Activated T-cell treated with anti-CD3 and anti-CD28 coated beads for 4 hours (primary cell): ENCODE measurements at places on chromosomes 16 and 17.

GRCh38 chr16:49854188-49854795, 1.6 kb downstream of the ZNF423 start:
- no peak for DNase-seq

DNA sequence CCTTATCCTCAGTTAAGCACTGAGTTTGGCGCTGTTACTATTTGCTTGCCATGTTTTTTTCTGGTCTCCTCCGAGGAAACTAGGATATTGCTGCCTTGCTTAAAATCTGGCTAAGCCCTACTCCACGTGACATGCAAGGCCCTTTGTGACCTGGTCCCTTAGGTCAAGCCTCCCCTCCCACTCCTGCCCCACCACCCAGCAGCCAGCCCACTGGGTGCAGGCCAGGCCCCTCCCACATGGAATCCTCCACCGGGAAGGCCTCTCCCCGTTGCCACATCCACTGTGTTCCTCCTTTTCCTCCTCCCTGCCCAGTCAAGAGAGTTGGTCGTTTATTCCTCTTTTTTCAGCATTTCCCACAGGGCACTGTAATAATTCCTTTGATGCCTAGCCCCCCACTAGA, 16.2 kb downstream of the PSMD3 start:
- DNase-seq, result no peak

DNA sequence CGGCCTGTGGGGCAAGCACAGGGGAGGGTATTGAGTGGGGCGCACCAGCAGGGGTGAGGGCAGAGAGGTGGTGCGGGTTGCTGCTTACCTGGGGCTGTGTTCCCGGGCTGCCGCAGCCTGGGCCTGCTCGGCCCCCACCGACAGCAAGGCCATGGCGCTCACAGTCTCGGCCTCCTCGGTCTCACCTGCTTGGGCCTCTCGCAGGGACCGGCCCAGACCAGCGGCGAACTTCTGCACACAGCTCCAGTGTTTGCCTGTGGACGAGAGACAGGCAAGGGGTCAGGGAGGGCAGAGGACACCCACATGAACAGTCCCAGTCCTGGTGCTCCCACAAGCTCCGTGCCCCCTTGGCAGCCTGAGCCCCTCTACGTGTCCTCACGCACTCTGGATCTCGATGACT, 7.9 kb downstream of the G6PC3 start:
- DNase-seq, result no peak

DNA sequence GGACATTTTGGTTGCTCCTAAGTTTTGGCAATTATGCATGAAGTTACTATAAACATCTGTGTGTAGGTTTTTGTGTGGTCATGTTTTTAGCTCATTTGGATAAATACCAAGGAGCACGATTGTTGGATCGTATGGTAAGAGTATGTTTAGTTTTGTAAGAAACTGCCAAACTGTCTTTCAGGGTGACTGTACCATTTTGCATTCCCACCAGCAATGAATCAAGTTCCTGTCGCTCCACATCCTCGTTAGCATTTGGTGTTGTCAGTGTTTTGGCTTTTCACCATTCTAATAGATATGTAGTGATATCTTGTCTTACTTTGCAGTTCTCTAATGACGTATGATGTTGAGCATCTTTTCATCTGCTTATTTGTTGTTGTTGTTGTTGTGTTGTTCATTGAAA, 20.2 kb downstream of the TENT4B start:
- DNase-seq, result no peak

DNA sequence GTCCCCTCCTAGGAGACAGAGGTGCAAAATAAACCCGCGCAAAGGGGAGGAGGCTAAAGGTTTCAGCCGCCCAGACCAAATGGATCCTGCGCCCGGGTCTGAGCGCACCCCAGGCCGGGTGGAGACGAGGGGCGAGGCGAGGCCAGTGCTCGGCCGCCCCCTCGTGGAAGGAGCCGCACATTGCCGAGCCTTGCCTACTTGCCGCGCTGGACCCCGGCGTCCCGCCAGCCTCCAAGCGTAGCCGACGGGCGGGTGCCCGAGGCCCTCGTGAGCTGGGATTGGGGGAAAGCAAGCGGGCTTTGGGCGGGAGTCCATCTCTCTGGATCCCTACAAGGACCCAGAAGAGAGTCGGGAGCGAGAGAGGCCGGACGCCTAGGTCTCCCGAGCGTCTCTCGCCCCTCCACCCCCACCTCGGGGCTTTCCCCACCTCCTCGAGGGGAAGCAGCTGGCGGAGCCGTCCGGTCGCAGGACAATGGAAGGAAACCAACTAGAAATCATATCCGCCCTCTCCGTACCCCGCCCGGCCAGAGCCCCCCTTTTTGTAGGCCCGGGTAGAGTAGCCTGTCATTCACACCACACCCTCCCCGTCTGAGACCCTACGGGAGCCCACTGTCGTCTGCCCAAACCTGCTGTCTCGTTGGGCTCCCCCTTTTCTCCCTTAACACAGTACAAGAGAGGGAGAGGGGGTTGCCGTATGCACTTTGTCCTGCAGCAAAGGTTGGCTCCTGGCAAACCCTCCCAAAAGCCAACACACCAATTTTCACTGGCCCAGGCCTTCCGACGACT, 664 bp upstream of the BCL6B start:
- DNase-seq, result peak; percentile 70

DNA sequence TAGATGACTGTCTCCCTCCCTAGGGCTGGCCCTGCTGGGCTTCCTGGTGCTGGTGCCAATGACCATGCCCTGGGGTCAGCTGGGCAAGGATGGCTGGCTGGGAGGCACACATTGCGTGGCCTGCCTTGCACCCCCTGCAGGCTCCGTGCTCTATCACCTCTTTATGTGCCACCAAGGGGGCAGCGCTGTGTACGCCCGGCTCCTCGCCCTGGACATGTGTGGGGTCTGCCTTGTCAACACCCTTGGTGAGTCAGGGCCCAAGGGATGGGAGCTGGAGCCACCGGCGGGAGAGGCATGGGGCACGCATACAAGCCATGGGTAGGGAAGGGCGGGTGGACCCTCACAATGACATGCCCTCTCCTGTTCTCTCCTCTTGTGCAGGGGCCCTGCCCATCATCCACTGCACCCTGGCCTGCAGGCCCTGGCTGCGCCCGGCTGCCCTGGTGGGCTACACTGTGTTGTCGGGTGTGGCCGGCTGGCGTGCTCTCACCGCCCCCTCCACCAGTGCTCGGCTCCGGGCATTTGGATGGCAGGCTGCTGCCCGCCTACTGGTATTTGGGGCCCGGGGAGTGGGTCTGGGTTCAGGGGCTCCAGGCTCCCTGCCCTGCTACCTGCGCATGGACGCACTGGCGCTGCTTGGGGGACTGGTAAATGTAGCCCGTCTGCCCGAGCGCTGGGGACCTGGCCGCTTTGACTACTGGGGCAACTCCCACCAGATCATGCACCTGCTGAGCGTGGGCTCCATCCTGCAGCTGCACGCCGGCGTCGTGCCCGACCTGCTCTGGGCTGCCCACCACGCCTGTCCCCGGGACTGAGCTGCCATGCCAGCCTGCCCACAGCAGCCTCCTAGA, 2.2 kb downstream of the PAQR4 start:
- no peak for DNase-seq

- no peak for DNase-seq
Measured at GRCh38 chr17:43482103-43483012, 1.4 kb upstream of the DHX8 start.

DNA sequence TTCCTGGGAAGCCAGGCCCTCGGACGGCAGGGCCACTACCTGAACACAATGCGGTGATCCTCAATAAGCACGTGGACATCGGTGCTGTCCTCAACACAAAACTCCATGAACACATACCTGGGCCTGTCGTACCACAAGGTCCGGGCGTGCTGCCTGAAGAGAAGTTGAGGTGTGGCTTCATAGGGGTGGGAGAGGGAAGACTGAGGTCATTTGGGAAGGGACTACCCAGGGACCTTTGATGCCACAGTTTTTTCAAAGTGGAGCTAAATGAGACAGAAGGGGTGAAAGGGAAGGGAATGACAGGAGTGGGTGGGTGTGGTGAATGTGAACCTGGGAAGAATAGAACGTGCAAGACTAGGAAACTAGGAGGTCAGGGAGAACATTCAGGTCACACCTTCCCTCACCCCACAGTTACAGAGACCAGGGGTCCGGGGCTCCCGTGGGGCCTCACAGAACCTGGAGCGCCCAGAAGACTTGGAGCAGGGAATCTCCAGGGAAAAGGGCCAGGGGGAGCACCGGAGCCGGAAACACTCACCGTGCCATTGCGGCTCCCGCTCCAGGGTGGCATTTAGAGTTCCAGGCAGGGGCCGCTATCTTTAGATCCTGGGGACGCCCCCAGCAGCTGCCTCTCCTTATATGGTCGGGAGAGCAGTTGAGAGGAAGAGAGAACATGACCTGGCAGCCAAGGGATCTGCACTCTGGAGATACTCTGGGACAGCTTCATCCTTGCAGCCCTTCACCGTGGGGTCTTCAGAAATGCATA, at the start of gene PTGES3L:
Gene PTGES3L, minus strand, starts transcription at position 570 of the 763 bp plus-strand sequence. Its CDS starts 27 bp downstream, at position 543.
- no peak for DNase-seq

DNA sequence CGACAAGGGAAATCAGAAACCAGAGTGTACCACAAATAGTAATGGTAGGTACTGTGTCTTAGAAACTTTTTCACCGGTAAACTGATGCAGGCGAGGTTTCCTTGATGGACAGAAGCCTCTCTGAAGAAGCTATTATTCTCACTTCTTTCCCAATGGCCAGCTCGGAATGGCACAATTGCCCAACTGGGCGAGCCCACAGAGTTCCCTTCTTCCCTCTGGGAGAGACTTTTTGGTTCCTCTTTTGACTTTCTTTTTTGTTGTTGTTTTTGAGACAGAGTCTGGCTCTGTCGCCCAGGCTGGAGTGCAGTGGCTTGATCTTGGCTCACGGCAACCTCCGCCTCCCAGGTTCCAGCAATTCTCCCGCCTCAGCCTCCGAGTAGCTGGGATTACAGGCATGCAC, 16.9 kb downstream of the SLC43A2 start:
- no peak for DNase-seq

DNA sequence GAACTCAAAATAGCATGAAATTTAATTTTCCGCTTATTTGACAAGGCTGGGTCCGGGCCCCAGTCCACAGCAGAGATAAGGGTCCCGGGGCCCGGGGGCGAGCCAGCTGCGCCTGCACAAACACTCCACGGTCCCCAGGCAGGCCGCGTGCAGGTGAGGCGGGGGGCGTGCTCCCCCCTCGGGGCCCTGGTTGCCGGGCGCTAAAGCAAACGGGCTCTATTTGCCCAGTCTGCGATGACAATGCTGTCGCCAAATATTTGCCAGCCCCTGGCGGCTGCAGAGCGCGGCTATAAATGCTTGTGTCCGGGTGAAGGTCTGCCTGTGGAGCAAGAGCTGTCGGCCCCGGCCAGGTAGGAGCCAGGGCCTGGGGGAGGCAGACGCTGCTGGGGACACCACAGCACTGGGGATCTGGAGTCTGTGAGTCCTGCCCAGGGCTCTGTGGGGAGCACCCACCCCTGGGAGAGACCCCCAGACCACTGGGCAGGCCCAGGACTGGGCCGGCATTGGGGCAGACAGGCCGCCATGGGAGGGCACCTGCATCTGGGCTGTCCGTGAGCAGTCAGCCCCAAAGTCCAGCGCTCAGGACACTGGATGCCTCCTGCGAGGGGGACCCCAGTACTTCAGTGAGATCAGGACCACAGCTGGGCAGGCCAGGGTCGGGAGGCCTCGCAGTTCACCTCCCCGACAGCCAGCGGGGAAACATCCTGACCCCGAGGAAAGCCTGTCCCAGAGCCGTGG, at the start of gene PERCC1:
Gene PERCC1, plus strand, starts transcription at position 320 of the 738 bp plus-strand sequence. CDS start 1,516 bp downstream, outside the sequence.
- DNase-seq, result no peak

- DNase-seq, result no peak
Measured at GRCh38 chr17:33964344-33964979, 290.6 kb upstream of the CCL2 start.

- no peak for DNase-seq
Measured at GRCh38 chr16:89586853-89587252, 11.3 kb downstream of the CPNE7 start.
